ENCODE measurements at places on chromosomes 12 and 14.

GRCh38 chr12:80625901-80626300 lies 81.5 kb upstream of the MYF6 start:
- DNase-seq = no peak

GRCh38 chr14:98130691-98131090 lies 1141.3 kb downstream of the BCL11B start:
- DNase-seq = no peak

DNA sequence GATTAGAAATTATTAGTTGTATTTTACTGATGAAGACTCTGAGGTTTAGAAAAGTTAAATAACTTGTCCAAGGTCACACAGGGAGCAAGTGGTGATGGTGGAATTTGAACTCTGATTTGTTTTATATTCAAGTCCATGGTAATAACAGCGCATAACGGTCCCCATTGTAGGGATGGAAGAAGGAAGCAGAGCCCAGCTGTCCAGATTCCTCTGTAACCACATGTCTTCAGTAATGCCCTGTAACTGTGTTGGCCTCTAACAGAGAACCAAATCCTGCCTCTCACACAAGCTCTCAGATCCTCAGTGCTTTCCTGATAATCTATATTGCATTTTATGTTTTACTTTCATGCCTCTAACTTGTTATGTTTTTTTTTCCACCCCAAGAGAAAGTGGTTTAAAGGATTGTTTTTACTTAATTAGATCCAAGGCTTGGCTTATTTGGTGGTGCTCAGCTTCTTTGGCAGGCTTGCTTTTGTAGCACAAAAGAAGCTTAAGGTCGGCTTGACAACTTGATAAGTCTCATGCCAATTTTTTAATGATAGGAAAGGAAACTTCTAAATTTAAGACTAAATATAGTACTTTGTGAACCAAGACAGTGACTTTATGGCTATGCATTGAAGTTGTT lies 105.1 kb upstream of the SEL1L start:
- no peak for DNase-seq

DNA sequence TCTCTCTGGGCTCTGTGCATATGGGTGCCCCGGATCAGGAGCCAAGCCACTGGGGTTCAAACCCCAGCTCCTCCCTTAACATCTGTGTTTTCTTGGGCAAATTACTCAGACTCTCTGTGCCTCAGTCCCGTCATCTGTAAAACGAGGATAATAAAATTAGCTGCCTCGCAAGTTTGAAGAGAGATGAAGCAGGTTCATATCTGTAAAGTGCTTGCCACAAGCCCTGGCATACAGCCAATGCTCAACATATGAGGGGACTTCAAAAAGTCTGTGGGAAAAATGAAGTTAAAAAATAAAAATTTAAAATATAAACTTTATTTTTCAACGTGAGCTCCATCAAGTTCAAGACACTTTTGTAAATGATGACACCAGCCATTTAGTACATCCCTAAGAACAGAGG lies 276.7 kb downstream of the FOXN3 start:
- no peak for DNase-seq

GRCh38 chr12:78680596-78680995 lies 184.0 kb upstream of the SYT1 start:
- no peak for DNase-seq

GRCh38 chr12:18721452-18721851 lies 16.4 kb downstream of the PLCZ1 start:
- no peak for DNase-seq

DNA sequence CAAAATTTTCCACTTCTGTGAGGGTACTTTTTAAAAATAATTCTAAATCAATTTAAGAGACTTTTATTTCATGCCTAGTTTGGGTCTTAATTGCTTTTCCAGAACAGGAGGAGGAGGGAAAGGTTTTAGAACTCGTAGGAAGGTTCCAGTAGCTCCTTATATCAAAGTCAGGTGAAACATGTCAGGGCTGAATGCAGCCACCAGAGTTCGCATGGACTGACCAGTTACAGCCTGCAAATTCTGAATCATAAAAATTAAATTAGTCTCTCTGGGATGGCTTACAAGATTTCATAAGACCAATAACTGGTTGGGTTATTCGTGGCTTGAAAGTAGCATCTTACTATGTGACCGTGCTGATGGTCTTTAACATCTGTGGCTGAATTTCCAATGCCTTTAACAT lies 397 bp downstream of the BDKRB1 start:
- DNase-seq = no peak

GRCh38 chr12:97305651-97306050 lies 157.0 kb upstream of the RMST start:
- DNase-seq = no peak

GRCh38 chr12:106223485-106224354 lies 24.1 kb downstream of the CKAP4 start:
- no peak for DNase-seq

DNA sequence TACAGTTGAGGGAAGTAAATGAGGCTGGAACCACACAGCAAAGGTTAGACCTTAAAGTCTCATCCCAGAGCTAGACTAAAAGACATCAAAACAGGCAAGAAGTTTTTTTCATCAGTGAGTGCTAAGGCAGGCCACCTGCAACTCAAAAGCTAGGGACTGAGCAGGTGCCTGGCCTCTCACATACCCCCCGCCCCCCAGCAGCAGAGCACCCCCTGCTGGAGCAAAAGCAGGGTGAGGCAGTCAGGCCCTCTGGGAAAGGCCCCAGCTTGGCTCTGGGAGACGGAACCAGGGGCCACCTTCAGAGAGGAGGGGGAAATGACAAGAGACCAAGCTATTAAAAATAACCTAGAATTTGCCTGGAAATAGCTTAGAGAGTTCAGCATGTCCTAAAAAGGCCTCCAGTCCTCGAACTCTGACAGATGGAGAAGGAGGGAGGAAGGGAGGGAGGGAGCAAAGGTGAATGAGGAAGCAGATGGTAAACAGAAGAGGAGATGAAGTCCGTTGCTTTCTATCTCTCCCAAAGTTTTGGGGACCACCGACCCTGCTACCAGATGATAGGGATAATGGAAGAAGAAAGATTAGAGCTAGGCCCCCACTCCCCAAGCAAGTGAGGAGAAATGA lies 1.8 kb downstream of the ITGA7 start:
- no peak for DNase-seq

- no peak for DNase-seq
Measured at GRCh38 chr12:74890237-74890599, 319.4 kb downstream of the KCNC2 start.

- DNase-seq = no peak
Measured at GRCh38 chr14:53127151-53127550, 26.0 kb downstream of the DDHD1 start.

DNA sequence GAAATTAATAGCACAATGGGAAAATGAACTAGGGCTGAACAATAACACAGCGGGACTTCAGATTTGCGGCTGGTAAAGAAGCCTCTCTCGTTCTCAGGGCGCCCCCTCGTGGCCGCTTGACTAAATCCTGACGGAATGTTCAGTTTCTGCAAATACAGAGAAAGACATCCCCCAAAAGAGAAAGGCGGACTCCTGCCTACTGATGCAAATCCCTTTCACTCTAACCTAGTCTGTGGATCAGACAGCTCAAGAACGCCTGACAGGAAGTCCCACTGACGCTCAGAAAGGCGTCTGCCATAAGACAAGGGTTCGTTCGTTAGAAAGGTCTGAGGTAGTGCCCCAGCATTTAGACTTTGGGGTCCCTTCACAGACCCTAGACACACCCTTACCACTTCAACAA lies 2.5 kb downstream of the NUAK1 start:
- DNase-seq = peak; percentile 93

DNA sequence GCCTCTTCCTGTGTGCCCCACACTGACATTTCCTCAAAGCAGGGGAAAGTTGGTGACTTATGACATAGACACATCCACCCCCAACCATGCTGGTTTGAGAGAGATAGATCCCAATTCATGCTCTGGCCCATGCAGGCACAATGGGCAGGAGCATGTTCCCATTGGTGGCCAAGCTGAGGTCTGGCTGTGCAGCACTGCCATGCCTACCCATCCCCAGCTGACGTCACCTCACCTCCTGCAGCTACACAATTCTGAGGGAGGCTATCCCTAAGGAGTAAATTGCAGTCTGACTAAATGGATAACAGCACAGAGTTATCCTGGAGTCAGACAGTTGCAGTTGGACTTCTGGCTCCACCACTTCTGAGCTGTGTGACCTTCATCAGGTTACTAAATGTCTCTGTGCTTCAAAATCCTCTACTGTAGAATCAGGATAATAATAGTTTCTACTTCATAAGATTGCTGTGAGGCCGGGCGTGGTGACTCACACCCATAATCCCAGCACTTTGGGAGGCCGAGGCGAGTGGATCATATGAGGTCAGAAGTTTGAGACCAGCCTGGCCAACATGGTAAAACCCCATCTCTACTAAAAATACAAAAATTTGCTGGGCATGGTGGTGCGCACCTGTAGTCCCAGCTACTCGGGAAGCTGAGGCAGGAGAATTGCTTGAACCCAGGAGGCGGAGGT lies 323.9 kb downstream of the BCL11B start:
- peak; percentile 54 for DNase-seq

GRCh38 chr12:60144395-60144794 lies 548.6 kb downstream of the SLC16A7 start:
- DNase-seq = no peak

DNA sequence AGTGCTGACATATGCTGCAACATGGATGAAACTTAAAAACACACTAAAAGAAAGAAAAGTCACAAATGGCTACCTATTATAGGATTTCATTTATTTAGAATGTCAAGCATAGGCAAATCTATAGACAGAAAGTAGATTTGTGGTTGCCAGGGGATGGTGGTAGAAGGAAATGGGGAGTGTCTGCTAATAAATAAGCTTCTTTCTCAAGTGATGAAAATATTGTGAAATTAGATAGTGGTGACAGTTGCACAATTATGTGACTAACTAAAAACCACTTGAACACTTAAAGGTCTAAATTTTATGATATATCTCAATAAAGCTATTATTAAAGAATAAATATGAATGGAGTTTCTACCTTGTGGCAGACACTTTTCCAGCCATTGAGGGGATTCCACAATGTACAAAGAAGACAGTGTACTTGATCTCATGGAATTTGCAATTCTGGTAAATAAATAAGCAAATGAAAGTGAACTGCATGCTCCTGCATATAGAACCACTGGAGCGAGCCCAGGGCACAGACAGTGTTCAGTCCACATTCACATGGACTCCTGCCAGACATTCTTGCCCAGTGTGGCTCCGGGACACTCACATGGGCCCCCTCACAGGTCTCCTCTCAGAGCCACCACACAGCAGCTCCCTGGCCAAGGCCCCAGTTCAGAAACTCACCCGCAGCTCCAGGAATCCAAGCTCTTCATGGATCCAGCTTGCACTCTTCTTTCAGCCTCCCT lies 107.1 kb upstream of the ARID2 start:
- no peak for DNase-seq

- no peak for DNase-seq
Measured at GRCh38 chr12:17076028-17076744, 470.2 kb upstream of the LMO3 start.

DNA sequence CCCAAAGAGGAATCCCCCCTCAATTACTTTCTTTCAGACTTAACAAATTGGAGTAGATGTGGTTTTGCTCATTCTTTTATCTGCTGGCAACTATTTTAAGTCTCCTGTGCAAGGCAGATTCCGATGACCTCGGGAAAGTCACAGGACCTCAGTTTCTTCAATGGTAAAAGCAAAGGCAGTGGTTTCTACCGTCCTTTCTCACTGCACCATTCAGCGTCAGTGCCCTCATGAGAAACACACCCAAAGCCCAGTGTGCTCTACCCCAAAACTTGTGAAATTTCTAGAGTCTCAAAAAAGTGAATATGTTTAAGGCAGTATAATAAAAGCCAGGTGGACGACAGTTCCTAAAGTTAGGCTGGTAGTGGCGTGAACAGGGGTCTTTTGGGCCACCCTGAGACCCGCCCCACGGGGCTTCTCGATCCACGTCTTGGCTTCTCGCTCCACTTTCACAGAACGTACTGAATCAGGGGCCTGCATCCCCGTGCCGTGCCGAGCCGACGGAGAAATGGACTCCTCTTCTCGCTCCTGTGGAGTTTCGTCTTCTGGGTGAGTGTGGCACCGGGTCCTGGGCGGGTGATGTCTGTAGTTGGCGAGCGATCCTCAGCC lies 1.3 kb upstream of the ARHGAP5 start:
- DNase-seq = peak; percentile 83

DNA sequence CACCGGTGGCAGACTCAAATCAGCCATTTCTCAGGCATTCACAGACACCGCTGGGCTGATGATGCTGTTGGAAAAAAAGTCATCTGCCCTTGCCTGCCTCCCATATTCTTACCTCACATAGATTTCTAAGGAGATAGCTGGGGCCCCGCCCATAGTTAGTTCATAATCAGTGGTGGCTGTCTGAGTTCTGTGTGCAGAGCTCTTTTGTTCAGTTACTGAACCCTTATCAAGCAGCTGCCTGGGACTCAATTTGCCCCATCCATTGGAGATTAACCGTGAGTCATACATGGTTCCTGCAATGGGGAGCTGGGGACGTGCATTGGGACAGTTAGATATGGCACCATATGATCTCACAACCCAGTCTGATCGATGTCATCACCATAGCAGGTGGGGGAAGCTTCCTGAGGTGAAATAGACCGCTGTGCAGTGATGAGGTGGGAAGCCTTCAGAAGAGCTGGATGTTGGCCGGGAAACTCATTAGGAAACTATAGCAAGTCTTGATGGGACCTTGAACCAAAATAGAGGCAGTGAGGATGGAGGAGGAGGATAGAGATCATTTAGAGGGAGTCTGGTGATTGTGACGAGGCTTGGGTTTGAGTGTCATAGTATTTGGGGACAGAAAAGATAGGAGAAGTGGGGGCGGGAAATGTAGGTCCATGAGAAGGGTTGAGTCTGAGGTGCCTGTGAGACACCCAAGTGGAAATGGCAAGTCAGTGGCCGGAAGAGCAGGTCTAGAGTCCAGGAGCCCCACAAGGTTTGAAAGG lies 147.8 kb downstream of the GCH1 start:
- DNase-seq = no peak

- DNase-seq = no peak
Measured at GRCh38 chr12:89827592-89827991, 119.0 kb upstream of the ATP2B1 start.

- DNase-seq = no peak
Measured at GRCh38 chr12:70842136-70842535, 78.4 kb downstream of the PTPRR start.

- no peak for DNase-seq
Measured at GRCh38 chr12:56776654-56777053, 13.5 kb downstream of the HSD17B6 start.

DNA sequence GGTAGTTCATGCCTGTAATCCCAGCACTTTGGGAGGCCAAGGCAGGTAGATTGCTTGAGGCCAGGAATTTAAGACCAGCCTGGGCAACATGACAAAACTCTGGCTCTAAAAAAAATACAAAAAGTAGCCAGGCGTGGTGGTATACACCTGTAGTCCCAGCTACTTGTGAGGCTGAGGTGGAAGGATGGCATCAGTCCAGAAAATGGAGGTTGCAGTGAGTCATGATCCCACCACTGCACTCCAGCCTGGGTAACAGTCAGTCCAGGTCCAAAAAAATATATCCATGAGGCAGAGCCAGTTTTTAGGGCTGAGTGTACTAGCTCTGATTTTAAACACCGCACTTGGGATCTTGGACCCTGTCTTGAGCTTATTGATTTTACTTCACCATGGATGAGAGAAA lies 30.6 kb upstream of the FICD start:
- no peak for DNase-seq

- DNase-seq = no peak
Measured at GRCh38 chr14:45373877-45374276, 120.9 kb upstream of the MIS18BP1 start.

- DNase-seq = no peak
Measured at GRCh38 chr12:82862876-82863649, 176.4 kb downstream of the TMTC2 start.

GRCh38 chr14:103495854-103496253 lies 26.8 kb downstream of the CKB start:
- peak; percentile 35 for DNase-seq

Data from suprapubic skin (tissue), 4 donors.